ENCODE measurements at places on chromosomes 13 and 19. TPM values are rescaled to one million over a fixed set of nuclear protein-coding genes. Genes with fewer than 3 reads are reported as not detected.

Gene TRPC4
- not detected for total RNA-seq

Gene CFAP97D2
- total RNA-seq = 1.5 TPM

DNA sequence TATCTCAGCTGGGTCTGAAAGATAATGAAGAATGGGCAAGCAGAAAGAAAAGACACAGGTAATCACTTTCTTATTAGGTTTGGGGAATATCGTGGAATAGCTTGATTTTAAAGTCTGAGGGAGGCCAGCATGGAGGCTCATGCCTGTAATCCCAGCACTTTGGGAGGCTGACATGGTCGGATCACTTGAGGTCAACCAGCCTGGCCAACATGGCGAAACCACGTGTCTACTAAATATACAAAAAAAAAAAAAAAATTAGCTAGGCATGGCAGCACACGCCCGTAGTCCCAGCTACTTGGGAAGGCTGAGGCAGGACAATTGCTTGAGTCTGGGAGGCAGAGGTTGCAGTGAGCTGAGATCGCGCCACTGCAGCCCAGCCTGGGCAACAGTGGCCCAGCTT, 1.5 kb upstream of the PAFAH1B3 start:
- no peaks in the 10 kb centered on the region for H3K27me3 ChIP-seq
- H3K36me3 ChIP-seq = no peaks in the 10 kb centered on the region
- H3K4me3 ChIP-seq = no peak overlapping the region
- H3K4me1 ChIP-seq = peaks cover 29% of the 10 kb centered on the region
- H3K27ac ChIP-seq = peak overlapping the region; percentile 39

GRCh38 chr13:49466292-49466838, 22.3 kb downstream of the SETDB2 start:
- H3K27me3 ChIP-seq = no peaks in the 10 kb centered on the region
- no peak for DNase-seq
- H3K4me1 ChIP-seq = no peaks in the 10 kb centered on the region
- peaks cover 15% of the 10 kb centered on the region for H3K36me3 ChIP-seq
- no peak overlapping the region for H3K4me3 ChIP-seq

Measured in naive thymus-derived CD8-positive, alpha-beta T cell (primary cell).